ENCODE measurements at places on chromosomes 1 and 21.

GRCh38 chr1:23396380-23396779, 26.7 kb upstream of the ZNF436 start:
- ATAC-seq = no peak

- no peak for ATAC-seq
Measured at GRCh38 chr1:220448217-220448616, 79.7 kb upstream of the MARK1 start.

DNA sequence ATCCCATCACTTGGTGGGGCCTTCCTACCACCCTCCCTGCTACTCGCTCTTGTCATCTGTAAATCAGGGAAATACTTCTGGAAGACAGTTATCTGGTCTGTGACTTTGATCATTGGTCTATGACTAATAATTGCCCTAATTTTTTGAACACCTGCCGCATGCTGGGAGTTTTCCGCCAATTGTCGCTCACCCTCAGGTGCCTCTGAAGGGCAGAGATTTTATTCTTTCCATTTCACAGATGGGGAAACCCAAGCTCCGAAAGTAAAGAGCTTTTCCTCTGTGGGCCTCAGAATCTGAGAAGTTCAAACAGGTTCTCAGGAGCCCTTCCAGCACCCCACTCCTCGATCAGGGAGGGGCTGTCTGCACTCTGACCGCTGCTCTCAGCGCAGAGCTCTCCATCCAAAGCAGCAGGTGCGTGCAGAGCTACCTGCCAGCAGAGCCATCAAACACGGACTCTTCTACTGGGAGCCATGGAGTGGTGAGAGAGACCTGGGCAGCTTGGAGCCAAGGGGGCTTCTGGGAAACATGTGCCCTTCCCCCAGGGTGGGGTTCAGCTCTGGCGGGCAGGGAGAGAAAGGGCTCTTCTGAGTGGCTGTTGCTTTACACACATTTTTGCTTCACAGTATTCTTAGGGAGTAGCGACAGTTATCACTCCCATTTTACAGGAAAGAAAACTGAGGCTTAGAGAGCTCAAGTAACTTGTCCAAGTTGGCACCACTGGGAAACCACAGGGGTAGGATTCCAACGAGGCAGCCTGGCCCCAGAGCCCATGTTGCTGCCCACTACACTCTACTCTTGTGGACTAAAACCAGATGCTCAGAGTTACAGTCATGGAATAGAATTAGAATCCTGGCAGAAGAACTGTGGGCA, 5.8 kb upstream of the RUNX3 start:
- ATAC-seq = peak; percentile 49

DNA sequence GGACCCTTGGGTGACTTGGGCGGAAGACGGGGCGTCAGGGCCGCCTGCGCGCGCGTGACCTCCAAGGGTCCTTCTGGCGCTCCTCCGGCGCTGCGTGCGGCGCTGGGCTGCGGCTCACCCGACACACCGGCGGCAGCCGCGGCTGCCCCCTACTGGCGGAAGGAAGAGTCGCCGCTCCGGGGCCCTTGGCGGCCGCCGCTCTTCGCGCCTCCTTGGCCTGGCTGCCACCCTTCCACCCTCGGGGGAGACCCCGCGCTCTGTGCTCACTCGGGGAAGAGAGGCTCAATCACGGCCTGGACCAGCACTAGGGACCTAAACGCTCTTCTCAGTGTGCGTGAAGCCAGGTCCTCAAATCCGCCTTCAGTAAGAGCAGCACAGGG, 89.7 kb downstream of the DMRTA2 start:
- ATAC-seq = peak; percentile 63

DNA sequence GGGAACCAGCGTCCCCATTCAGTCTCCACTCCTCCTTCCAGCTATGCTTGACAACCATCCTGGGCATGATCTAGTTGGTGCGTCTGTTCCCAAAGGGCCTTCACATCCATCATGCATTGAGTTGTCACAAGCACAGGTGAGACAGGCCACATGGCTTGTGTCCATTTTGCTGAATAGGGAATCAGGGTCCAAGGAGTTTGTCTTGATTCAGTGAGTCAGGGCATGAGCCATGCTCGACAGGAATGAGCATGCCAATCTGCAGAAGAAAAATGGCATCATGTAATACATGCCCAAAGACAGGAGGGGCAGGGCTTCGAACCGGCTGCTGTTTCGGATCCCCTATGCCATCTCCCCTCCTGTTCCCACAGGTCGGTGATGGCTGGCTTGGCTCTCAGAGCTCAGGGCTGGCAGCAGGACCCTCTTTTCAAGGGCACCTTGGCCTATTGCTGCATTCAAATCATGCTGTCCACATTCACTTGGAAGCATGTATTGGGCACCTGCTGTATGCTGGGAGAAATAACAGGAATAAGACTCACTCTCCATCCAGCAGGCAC, 44.5 kb downstream of the PKP1 start:
- no peak for ATAC-seq

GRCh38 chr1:27885114-27885528, 12.8 kb downstream of the THEMIS2 start:
- no peak for ATAC-seq

DNA sequence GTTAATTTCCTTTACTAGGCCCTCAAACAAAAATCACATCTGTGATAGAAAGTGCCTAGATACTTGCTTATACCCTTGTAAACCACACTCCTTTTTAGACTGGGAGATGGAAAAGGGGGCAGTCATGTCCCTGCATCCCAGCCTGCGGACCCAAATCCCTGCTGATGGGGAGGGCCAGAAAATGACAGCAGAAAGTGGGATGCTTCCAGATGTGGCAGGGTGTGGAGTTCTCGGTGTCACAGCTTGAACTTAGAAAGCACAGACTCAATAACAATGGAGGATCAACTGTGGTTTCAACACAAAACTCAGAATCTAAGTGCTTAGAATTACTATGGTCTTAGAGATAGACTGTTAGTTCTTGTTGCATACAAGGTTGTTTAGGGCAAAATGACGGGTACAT, 95.6 kb upstream of the F3 start:
- no peak for ATAC-seq

GRCh38 chr1:173314656-173315055, 107.5 kb upstream of the TNFSF4 start:
- no peak for ATAC-seq

GRCh38 chr1:103517380-103518047, 8.0 kb upstream of the RNPC3 start:
- ATAC-seq = peak; percentile 31

DNA sequence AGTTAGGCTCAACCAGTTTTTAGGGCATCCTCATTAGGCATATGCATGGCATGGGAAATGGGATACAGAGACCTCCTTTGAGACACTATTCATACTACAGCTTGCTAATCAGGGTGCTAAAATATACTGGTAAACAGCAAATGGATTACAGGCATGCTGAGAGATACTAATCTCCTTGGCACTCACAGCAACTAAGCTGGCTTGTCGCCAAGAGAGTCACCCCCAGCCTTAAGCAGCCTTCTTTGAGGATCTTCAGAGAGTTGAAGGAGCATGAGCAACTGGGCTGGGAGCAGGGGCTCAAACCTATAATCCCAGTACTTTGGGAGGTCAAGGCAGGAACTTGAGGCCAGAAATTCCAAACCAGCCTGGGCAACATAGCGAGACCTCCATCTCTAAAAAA, 120.1 kb upstream of the NR5A2 start:
- ATAC-seq = no peak

- no peak for ATAC-seq
Measured at GRCh38 chr21:25737421-25737820, 2.6 kb downstream of the GABPA start.

- ATAC-seq = no peak
Measured at GRCh38 chr1:1442069-1442770, 6.7 kb downstream of the VWA1 start.

GRCh38 chr1:160409486-160409885, 9.1 kb downstream of the VANGL2 start:
- ATAC-seq = no peak

GRCh38 chr21:17264182-17264581, 248.7 kb upstream of the CXADR start:
- ATAC-seq = no peak

- ATAC-seq = no peak
Measured at GRCh38 chr21:43204638-43205037, 35.8 kb downstream of the CRYAA start.

GRCh38 chr1:243420946-243421685, 165.3 kb downstream of the SDCCAG8 start:
- ATAC-seq = no peak

DNA sequence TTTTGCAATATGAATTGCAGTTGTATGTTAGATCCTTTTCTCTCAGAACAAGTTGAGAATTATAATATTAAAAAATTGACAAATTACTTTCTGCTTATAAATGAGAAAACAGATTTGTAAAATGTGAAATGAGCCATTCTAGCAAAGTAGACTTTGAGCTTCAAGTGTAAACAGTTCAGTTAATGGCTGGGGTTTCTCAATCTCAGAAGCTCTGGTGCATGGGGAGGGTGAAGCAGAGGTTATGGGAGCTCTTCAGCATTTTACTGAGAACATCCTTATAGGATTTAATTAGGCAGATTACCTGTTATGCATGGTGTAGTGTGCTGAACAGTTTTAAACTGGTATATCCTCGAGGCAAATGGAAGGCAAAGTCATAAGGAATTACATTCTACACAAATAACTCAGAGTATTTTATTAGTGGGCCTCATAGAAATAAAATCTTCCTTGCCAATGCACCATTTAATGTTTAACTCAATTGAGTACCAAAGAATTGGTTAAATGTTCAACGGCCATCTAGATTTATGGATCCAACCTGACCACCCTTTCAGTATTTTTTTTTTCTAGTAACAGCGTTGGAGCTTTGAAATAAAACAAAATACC, 1143.6 kb upstream of the ADGRL2 start:
- ATAC-seq = no peak

DNA sequence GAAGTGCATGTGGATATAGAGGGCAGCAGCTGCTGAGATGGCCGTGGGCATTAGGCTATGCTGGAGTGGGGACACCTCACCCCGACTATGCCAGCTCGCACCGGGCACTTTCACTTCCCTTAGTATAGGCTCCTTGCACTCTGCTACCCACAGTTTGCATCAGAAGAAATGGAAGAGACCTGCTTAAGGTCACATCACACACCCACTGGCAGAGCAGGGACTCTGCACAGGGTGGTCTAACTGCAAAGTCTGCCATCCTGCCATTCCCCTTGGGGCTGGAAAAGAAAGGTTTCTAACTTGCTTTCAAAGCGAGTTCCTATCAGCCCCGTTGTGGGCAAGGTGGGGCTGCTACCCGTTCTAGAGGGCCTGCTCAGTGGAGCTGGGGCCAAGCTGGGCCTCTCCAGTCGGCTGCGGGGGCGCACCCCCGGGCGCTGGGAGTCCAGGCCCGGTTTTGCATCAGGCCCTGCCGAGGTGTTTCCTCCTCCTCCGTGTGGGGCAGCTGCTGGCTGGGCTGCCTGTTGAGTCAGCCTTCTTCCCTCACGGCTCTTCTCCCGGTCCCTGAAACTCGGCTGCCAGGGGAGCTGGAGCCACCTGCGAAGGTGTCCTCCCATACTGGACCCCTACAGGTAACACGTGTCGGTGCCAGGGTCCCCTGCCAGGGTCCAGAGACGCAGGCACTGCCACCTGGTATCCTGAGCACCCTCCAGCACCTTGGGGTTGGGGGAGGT, at the start of gene SYTL1:
SYTL1 (plus strand) TSS at position 498 of the 728 bp plus-strand sequence. CDS start 3,313 bp downstream, outside the sequence.
- ATAC-seq = peak; percentile 63

DNA sequence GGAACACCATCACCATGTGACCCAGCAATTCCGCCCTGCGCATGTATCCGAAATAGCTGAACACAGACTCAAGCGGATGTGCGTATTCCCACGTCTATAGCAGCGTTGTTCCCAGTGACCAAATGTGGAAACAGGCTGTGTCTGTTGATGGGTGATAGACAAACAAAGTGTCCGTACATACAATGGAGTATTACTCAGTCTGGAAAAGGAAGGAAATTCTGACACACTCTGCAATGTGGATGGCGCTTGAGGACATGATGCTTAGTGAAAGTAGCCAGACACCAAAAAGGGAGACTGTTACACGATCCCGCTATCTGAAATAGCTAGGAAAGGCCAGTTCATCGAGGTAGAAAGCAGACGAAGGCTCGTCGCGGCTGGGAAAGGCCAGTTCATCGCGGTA, 25.8 kb downstream of the PDXK start:
- ATAC-seq = no peak

All from activated CD4-positive, CD25-positive, alpha-beta regulatory T cell treated with anti-CD3 and anti-CD28 coated beads, Interleukin-2, amount 50 U/mL, for 24 hours (primary cell).